Choroid plexus epithelial cell (primary cell): ENCODE measurements at places on chromosomes 5 and 9.

GRCh38 chr5:60826653-60827052, 17.4 kb downstream of the ELOVL7 start:
- DNase-seq, result no peak

GRCh38 chr9:69985971-69986370, 57.7 kb upstream of the MAMDC2 start:
- DNase-seq, result peak; percentile 30

DNA sequence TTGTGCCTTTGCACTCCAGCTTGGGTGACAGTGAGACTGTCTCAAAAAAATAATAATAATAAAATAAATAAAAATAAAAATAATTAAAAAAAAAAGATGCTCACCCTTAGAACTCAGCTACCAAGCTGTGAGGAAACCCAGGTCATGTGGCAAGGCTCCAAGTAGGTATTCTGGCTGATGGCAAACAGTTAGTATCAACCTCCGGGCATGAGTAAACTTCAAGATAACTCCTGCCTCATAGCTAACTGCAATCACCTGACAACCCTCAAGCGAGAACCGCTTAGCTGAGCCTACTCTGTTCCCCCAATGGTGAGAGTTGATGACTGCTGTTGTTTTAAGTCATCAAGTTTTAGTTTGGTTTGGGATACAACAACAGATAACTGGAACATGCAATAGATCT, 6.1 kb upstream of the SLC44A1 start:
- no peak for DNase-seq

- no peak for DNase-seq
Measured at GRCh38 chr9:15156241-15156640, 150.8 kb downstream of the TTC39B start.

GRCh38 chr5:31397926-31398557, 133.9 kb downstream of the DROSHA start:
- no peak for DNase-seq

GRCh38 chr5:134149571-134150303, 27.0 kb downstream of the SKP1 start:
- peak; percentile 20 for DNase-seq

- DNase-seq, result no peak
Measured at GRCh38 chr5:178777520-178777919, 47.1 kb upstream of the ZNF354A start.

- no peak for DNase-seq
Measured at GRCh38 chr5:71843111-71843510, 124.0 kb downstream of the CARTPT start.

DNA sequence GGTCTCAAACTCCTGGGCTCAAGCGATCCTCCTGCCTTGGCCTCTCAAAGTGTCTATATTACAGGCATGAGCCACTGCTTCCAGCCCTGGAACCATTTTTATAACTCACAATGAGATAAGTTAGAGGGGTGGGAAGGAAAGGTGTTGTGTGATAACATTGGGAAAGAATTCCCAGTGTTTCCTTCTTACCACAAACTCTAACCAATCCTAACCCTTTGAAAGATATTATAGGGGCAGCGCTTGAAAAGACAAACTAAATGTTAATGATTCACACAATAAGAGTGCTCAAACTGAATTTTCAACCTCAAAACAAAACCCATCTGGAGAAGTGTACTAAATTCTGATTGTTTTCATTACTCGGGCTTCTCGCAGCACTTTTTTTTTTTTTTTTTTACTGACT, 109.7 kb downstream of the TSSK1B start:
- DNase-seq, result no peak

GRCh38 chr5:176486189-176486757, 38.1 kb downstream of the FAF2 start:
- DNase-seq, result no peak
